ENCODE measurements at places on chromosomes 3 and 15. TPM values are rescaled to one million over a fixed set of nuclear protein-coding genes. Genes with fewer than 3 reads are reported as not detected.

- H3K27me3 ChIP-seq, result no peaks in the 10 kb centered on the region
- peaks cover 21% of the 10 kb centered on the region for H3K4me1 ChIP-seq
- H3K4me3 ChIP-seq, result no peak overlapping the region
- H3K36me3 ChIP-seq, result no peaks in the 10 kb centered on the region
- H3K27ac ChIP-seq, result no peak overlapping the region
- no peak for DNase-seq
Measured at GRCh38 chr3:30742796-30743619, 136.6 kb downstream of the TGFBR2 start.

DNA sequence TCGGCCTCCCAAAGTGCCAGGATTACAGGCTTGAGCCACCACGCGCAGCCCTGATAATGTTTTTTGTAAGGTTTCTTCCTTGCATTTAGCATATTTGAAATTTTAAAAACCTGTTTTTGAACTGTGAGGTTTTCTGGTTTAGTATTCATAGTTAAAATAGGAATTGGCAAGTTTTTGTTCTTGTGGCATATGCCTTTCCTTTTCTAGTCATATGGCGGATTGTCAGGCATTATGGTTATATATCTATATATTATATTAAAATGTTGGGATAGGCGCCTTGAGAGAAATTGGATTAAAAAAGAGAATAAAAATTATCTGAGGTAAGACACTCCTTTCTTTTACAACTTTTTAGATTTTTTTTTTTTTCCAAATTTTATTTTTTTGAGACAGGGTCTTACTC is 28.4 kb downstream of the FXR1 start:
- H3K36me3 ChIP-seq, result peaks cover 33% of the 10 kb centered on the region
- H3K4me1 ChIP-seq, result no peaks in the 10 kb centered on the region
- no peaks in the 10 kb centered on the region for H3K27me3 ChIP-seq
- DNase-seq, result no peak
- no peak overlapping the region for H3K27ac ChIP-seq
- no peak overlapping the region for H3K4me3 ChIP-seq

The MOBP gene
- not detected for total RNA-seq

DNA sequence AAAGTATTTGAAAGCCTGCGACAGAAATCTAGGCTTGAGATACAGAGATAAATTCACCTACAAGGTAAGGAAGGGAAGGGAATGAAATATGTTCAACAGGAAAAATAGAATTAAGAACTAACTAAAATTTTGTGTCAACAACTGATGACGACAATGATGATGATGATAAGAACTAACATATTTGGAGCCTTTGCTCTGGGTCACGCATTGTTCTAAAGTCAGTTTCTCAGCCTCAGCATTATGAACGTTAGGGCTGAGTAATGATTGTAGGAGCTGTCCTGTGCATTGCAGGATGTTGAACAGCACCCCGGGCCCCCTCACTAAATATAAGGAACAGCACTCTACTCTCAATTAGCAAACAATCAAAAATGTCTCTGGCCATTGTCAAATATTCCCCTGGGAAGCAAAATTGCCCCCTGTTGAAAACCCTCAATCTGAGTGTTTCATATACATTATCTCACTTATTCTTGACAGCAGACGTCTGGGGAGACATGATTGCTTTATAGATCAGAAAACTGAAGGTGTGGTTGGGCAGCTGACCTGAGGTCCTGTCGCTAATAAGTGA is 88.5 kb downstream of the ERC2 start:
- H3K36me3 ChIP-seq, result no peaks in the 10 kb centered on the region
- no peaks in the 10 kb centered on the region for H3K27me3 ChIP-seq
- DNase-seq, result no peak
- H3K27ac ChIP-seq, result no peak overlapping the region
- no peak overlapping the region for H3K4me3 ChIP-seq
- no peaks in the 10 kb centered on the region for H3K4me1 ChIP-seq

DNA sequence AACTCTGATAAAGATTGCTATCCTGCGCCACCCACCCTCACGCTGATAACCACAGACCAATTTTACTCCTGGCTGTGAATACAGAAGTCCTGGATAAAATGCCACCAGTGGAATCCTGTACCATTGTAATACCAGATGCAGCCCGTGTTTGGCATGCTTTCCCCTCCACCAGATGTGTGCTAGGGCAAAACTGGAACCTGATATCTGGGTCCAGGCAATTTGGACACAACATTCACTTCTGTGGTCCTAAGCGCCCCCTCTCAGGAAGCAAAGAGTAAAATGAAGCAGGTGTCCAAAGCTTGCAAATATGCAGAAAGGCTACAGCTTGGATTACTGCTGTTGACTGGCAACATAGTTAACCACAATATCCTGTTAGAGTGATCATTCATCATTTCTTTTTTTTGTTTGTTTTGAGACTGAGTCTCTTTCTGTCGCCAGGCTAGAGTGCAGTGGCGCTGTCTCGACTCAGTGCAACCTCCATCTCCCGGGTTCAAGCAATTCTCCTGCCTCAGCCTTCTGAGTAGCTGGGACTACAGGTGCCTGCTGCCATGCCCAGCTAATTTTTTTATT is 32.8 kb downstream of the LOXL1 start:
- H3K4me1 ChIP-seq, result peaks cover 15% of the 10 kb centered on the region
- no peak for DNase-seq
- no peak overlapping the region for H3K27ac ChIP-seq
- no peaks in the 10 kb centered on the region for H3K27me3 ChIP-seq
- no peaks in the 10 kb centered on the region for H3K36me3 ChIP-seq

DNA sequence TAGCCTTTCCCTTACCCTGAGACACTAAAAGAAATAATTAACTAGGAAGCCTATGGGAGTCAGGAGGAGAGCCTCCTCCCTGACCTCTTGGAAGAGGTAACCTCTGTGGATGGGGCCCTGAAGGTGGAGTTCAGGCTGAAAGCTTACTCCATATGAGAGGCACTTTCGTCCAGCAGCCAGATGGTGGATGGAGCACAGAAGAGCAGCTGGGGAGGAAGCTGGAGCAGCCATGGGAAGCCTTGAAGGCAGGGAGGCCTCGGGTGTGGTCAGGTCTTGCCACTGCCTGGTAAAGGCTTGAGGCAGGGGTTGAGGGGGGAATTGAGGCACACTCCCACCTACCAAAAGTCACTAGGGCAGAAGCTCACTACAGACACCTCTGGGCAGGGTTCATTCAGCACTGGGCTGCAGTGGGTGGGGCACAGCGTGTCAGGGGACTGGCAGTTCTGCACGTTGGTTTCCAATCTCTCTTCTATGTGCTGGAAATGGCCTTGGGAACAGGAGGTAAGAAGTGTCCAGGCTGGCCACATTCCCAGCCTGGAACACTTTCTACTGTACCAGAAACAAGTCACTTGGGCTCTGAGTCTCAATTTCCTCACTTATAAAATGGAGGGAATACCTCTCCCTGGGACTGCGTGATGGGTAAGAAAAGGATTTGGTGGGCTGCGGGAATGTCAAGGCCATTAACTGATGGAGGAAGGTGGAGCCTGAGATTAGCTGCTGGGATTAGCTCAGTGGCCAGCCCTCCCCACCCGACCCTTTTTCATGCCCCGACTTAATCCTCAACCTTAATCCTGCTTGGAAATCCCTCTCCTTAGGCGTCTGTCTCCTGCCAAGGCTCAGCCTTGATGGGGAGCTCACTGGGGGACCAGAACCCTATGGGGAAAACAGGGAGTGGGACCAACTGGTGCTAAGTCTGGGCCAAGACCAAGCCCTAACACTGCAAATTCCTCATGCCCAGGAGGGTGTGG is 5.4 kb downstream of the PCBP4 start:
- H3K27me3 ChIP-seq, result no peaks in the 10 kb centered on the region
- DNase-seq, result no peak
- H3K36me3 ChIP-seq, result peaks cover 6% of the 10 kb centered on the region
- peak overlapping the region; percentile 4 for H3K27ac ChIP-seq
- H3K4me3 ChIP-seq, result no peak overlapping the region

DNA sequence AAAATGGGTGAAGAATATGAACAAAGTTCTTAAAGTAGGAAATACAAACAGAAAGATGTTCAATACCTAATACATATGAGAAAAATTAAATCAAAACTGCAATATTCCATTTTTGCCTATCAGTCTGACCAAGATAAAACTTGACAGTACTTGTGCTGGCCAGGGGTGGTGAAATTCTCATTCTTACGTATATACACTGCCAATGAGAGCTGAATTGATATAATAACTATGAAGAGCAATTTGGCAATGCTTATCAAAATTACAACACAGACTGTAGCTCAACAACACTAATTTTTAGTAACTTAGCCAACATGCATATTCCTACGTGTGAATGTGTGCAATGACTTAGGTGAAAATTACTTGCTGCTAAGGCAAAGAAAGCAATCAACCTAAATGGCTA is 90.2 kb downstream of the SETD2 start:
- no peaks in the 10 kb centered on the region for H3K4me1 ChIP-seq
- no peak for DNase-seq
- H3K27ac ChIP-seq, result no peak overlapping the region
- H3K27me3 ChIP-seq, result no peaks in the 10 kb centered on the region
- H3K4me3 ChIP-seq, result no peak overlapping the region

DNA sequence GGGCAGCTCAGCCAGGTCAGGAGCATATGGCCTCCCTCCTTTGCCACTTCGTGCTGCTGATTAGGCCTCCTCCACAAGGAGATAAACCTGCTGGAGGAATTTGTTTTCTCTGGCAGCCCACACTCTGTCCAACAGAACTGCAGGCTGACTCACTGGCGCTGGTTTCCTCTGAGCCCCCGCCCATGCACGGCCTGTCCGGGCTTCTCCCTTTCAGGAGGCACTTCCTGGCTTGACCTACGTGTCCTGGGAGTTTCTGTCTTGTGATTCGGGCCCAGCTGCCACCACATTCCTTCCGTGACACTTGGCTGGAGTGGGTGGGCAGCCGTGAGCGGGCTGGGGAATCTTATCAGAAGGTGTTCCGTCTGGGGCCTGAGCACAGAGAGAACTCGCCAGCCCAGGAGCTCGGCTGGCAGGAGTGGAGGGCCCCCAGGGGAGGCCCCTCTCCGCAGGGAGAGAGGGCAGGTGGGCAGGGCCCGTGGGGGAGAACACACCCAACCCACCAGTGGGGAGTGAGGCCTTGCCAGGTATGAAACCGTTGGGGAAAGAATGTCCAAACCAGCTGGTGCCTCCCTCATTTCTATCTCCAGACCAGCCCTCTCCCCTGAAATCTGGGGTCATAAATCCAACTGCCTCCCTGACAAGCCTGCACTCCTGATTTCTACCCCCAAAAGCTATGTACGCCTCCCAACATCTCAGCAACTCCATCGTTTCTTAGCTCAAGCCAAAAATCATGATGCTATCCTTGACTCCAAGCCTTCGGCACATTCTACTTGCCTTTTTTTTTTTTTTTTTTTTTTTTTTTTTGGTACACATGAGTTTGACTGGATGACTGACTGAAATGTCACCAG is 110.6 kb upstream of the MEF2A start:
- DNase-seq, result peak; percentile 96
- no peaks in the 10 kb centered on the region for H3K27me3 ChIP-seq
- peaks cover 53% of the 10 kb centered on the region for H3K4me1 ChIP-seq
- no peaks in the 10 kb centered on the region for H3K36me3 ChIP-seq
- H3K4me3 ChIP-seq, result no peak overlapping the region
- H3K27ac ChIP-seq, result peak overlapping the region; percentile 86

The SLC6A11 gene
- not detected for total RNA-seq

The KIF15 gene
- total RNA-seq, result 0.26 TPM

The PRR20G gene
- total RNA-seq, result not detected
